ENCODE measurements at places on chromosomes 3 and 15. TPM values are rescaled to one million over a fixed set of nuclear protein-coding genes. Genes with fewer than 3 reads are reported as not detected.

LRRK1 gene
- 12.9 TPM for total RNA-seq

FANCD2 gene
- total RNA-seq, result 2.0 TPM

A4GNT gene
- total RNA-seq, result not detected

FRG2C gene
- not detected for total RNA-seq

IL20RB gene
- total RNA-seq, result 2.7 TPM

LRRC31 gene
- not detected for total RNA-seq

GRM2 gene
- not detected for total RNA-seq

SERPINI2 gene
- total RNA-seq, result not detected

LEO1 gene
- total RNA-seq, result 30.1 TPM

CHST2 gene
- 3.4 TPM for total RNA-seq

ANKUB1 gene
- not detected for total RNA-seq

GOLGA8Q gene
- 1.3 TPM for total RNA-seq

HESX1 gene
- 0.65 TPM for total RNA-seq

Measured in smooth muscle cell of bladder (primary cell).